Activated T-helper 1 cell treated with anti-CD3 and anti-CD28 coated beads, Interleukin-2, amount 50 U/mL, for 16 hours (primary cell): ENCODE measurements at places on chromosomes 4 and X.

GRCh38 chrX:130704053-130705038 is 198.7 kb downstream of the ENOX2 start:
- no peak for DNase-seq

DNA sequence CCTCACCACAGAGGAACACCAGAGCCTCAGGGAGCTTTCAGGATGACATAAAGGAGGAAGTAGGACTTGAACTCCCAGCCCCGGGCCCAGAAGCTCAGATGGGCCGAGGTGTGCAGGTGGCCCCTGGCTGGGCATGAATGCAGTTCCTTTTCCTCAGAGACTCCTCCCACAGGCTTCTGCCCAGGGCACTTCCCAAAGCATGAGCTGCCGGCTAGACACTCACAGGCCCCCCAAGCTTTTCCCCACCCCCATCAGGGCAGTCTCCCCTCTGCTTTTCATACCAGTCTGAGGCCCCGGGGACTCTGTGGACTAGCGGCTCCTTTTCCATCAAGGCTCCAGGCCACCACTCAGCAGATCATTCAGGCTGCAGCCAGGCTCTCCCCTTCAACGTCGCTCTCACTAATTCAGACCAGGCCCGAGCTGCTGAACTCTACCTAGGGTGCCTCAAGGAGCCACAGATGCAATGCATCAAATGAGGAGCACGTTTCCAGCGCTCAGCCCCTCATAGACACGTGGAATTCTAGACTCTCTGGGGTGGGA is 36.9 kb downstream of the HMX1 start:
- DNase-seq, result no peak

DNA sequence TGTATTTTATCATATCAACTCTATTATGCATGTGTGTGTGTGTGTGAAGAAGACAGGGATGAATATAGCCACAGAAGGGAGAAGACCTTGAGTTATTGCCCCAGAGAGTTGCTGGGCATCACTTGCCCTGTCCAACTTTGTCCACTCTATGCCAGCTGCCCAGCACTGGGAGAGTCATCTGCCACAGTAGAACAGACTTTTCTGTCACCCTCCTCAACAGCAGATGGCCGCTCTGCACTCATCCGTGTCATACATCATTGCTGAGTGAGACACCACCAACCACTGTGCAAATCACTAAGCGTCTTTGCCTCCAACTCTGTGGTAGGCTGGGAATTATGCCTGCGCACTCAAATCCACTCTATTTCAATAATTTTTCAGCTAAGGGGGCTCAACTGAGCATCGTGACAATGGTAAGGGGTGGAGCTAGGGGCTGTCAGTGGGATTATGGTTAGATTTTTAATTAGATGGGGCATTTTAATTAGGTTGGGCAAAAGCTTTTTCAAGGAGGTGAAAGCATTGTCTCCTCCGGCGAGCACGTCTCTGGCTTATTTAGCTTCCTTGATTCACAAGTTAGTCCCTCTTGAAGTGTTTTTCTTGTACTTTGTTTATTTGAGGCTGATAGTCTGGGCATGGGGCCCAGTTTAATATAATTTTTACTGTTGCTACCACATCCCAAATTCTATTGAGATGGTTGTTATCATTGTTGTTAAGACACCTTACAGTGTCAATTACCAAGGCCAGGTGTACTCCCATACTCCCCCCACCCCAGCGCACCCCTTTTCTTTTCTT is 100.1 kb upstream of the KLF3 start:
- no peak for DNase-seq

- DNase-seq, result no peak
Measured at GRCh38 chr4:52933738-52934137, 71.6 kb downstream of the RASL11B start.

- DNase-seq, result no peak
Measured at GRCh38 chr4:41822325-41822724, 73.8 kb upstream of the PHOX2B start.

GRCh38 chr4:26015133-26015651 is 101.2 kb downstream of the SMIM20 start:
- DNase-seq, result no peak

GRCh38 chr4:32988165-32988811 is 2268.1 kb downstream of the PCDH7 start:
- no peak for DNase-seq

DNA sequence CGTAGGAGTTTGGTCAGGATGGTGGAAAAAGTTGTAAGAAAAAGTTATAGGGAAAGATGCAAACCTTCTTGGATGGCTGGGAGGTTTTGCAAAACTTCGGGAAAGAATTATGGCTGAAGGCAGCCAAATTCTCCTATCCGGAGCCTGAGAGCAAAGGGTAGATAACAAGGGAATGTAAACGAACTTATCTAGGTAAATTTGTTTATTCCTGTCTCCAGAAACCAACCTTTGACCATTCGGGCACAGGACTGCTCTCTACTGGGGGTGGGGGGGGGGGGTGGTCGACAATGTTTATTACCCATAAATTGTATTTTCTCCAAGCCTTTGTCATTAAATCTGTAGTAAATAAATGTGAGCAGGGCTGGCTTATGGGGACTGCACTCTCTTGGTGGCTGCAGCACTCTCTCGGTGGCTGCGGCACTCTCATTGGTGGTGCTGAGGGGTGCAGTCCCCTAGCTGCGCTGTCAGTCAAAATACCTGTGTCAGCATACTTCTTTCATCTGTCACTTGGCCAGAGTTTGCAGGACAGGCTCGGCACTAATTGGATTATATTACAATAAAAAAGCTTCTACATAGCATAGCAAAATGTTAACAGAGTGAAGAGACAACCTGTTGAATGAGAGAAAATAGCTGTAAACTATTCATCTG is 827.8 kb downstream of the SH3BGRL start:
- no peak for DNase-seq

- DNase-seq, result no peak
Measured at GRCh38 chr4:6470502-6471306, 1.7 kb downstream of the PPP2R2C start.

DNA sequence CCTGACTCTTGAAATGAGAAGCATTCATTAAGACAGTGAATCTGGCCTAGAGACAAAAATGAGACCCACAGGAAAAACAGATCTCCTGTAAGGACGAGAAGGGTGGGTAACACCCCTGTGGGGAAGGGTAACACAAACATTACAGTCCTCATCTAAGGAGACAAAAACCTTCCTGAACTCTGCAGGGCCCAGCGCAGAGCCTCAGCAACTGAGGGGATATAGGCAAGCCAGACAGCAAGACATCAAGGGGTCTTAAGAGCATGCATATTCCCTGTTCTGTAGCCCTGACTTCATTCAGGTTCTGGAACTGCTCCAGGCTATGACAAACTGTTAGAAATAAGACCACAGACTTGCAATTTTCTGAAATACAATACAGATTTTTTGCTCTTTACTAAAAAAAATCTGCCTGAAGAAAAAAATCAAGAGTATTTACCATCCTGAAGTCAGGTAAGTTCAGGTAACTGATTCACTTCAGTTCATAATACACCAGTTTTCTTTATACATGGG is 15.5 kb downstream of the COX18 start:
- DNase-seq, result no peak

DNA sequence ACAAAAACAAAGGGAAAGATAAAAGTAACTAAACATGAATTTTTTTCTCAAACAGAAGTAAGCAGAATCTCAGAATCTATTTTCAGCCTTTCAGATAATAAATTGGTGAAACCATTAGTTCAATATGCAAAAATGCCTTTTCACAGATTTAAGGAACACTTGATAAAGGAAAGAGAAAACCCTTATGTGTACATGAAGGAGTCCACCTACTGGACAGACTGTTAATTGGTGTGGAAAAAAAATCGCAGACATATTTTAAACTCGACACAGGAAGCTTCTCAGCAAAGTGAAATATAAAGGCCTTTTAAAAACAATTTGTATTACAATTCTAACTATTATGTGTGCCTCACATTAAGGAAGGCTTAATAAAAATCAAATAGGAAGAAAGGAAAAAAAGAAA is 22.3 kb downstream of the COX7B2 start:
- no peak for DNase-seq

- DNase-seq, result no peak
Measured at GRCh38 chrX:67585401-67585800, 41.6 kb downstream of the AR start.

- DNase-seq, result no peak
Measured at GRCh38 chr4:24249972-24250371, 334.4 kb downstream of the DHX15 start.

- DNase-seq, result no peak
Measured at GRCh38 chr4:17490575-17491059, 21.3 kb downstream of the QDPR start.

GRCh38 chrX:116499780-116500179 is 37.0 kb upstream of the CT83 start:
- no peak for DNase-seq

DNA sequence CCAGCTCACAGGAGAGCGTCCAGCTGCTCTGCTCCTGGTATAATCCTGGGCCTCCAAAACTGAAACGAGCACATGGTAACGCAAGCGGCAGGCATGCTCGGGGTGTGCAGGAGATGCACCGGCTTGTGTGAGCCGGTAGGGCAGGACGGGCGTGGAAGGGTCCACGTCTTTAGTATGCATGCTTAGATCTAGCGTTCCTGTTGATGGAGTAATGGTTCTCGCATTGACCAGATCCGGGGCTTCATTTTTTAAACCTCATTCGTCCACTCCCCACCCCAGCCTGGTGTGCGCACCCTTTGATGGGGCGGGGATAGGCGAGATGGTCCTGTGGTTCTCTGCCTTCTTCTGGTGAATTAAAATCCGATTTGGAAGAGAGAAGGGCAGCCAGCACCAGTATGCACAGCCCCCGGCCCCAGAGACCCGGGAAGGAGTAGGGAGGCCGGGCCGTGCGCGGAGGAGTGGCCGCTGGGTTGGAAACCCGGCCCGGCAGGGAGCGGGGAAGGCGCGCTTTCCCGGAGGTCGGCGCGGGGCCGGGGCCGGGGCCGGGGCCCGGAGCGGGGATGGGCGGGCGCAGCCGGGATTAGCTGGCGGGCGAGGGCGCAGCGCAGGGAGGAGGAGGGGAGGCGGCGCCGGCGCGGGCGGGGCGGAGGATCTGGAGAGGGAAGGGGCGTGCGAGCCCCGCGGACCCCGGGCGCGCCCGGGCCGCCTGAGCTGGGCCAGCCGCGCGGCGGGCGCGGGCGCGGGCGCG is 39.9 kb downstream of the FAM149A start:
- DNase-seq, result no peak

DNA sequence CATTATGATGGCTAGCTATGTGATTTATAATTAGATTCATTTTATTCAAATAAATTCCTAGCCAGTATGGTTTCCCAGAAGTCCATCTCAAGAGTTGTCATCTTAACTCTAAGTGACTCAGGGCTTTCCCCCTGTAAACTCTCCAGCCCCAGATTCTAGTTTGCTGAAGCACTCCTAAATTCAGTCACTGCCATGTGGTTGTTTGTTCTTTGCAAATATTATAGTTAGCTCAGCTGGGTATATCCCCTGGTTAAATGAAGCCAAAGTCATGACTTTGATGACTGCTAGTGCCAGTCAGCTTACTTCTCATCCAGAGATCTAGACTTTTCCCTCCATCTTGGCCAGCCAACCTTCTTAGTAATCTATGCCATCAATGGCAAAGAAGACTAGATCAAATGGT is 126.0 kb downstream of the GRIA3 start:
- DNase-seq, result no peak

- no peak for DNase-seq
Measured at GRCh38 chrX:10457092-10457491, 163.3 kb downstream of the MID1 start.

GRCh38 chr4:107893171-107894137 is 37.9 kb upstream of the CYP2U1 start:
- no peak for DNase-seq

DNA sequence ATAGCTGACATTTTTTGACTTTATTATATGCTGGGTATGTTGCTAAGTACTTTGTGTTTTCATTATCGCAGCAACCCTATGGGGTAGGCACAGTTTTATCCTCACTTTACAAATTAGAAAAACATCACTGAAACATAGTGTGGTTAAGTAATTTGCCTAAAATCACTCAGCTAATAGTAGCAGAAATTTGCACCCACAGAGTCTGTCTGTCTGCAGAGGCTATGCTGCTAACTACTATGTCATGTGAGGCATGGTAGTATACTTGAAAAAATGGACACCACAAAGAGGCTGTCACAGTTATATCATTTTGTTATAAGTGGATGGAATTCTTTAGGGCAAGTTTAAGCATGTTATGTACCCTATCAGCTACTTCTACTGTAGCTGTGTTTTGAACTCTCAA is 69.0 kb downstream of the STAG2 start:
- DNase-seq, result no peak

- no peak for DNase-seq
Measured at GRCh38 chr4:145828802-145829485, 109.7 kb downstream of the ZNF827 start.

- DNase-seq, result no peak
Measured at GRCh38 chr4:39970671-39971640, 6.8 kb downstream of the PDS5A start.

- no peak for DNase-seq
Measured at GRCh38 chr4:86947501-86948120, 12.8 kb downstream of the AFF1 start.

- no peak for DNase-seq
Measured at GRCh38 chrX:65679071-65679540, 11.7 kb downstream of the MSN start.

- no peak for DNase-seq
Measured at GRCh38 chr4:173717581-173717980, 187.6 kb upstream of the HAND2 start.

GRCh38 chr4:147056940-147057610 is 111.4 kb upstream of the TTC29 start:
- DNase-seq, result no peak

DNA sequence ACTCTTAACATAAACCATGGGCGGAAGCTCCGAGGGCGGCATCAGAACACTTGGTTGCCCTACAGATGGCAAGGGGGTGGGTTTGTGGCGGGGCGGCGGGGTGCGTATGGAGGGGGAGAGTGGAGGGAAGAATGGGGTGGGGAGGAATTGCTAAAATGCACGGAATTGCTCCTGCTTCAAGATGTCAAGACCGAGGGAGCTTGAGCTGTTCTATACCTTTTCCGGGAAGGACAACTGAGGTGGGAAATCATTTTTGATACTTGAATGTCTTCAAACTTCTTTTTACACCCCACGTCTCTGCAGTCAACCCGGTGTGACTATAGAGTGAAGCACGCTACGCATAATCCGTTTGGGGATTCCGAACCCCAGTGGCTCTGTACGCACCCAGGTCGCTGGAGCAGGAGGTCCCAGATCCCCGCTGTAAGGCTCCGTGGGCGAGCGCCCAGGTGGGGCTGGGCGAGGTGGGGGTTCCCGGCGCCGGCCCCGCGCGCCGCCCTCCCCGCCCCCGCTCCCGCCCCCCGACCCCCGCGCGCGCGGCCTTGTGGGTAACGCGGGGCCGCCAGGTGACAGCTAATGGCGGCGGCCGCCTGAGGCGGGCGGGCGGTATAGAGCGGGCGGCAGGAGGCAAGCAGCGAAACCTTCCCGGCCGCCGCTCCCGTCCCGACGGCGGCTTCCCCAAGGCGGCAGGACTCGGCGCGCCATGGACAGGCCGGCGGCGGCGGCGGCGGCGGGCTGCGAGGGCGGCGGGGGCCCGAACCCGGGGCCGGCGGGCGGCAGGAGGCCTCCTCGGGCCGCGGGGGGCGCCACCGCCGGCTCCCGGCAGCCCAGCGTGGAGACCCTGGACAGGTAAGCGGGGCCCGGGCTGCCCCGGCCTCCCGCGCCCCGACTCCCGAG is at the start of gene MTMR1:
Gene MTMR1 (plus strand): TSS at position 566 of the 894 bp plus-strand sequence. CDS start 135 bp downstream, at position 701.
- peak; percentile 54 for DNase-seq
